D721Med (cell line): ENCODE measurements at places on chromosomes 16 and 17.

DNA sequence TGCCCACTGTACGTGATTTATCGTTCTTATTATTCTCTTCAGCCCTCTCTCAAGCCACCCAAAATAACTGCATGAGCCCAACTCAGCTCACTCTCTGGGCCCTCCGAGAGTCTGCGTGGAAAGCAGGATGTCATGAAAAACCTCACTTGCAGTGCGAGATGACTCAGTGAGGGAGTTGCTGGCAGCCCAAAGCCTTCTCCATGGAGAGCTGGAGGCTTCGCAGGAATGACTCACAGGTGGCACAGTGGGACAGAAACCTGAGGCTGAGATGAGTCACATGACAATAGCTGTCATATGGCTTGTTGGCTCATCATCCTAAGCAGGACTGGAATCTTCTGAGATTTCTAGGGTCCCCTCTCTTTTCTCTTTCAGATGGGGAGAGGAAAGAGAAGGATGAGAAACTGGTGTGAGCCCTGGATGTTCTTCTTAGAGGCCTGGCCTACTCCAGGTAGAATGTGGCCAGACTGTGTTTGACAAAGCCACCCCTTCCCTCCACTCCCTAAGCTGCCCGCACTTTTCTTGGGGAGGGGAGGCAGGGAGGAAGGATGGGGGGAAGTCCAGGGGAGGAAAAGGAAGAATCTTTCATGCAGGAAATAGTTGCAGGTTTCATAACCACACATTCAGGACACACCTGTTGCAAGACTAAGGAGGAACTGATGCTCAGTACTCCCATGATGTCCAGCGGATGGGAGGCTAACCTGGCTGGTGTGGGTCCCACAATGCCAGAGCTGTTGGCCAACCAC lies 160.6 kb upstream of the RPL38 start:
- DNase-seq = no peak

- no peak for DNase-seq
Observed at GRCh38 chr17:66673668-66674276, 161.1 kb upstream of the CACNG5 start.

- DNase-seq = no peak
Observed at GRCh38 chr16:66435896-66436295, 8.8 kb downstream of the BEAN1 start.

- DNase-seq = no peak
Observed at GRCh38 chr16:21989751-21990150, 11.2 kb downstream of the PDZD9 start.

DNA sequence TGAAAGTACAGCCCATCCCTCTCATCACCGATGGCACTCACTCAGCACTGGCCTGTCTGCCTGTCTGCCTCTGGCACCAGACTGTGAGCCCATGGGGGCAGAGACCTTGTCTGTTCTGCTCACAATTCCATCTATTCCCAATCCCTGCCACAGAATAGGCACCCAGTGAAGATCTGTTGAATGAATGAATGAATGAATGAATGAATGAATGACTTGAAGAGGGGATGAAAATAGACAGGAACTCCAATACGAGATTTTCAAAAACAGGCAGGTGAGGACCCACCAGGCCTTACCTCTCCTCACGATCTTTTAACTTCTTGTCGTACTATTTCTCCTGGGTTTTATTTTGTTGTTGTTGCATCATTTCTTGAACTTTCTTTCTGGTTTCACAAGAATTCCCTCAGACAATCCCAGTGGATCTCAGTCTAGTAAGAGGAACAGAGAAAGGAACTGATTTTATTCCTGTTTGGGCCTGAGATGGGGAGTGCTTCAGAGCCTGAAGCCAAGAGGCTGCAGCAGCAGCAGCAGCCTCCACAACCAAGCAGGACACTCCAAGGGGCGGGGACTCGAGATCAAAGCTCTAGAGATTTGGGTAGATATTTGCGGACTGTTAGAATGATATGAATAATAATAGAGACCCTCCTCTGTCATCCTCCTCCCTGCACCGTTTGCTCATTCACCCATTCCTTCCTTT lies 17.7 kb downstream of the KRT9 start:
- DNase-seq = no peak

GRCh38 chr17:39562976-39563375 lies 44.7 kb downstream of the NEUROD2 start:
- DNase-seq = no peak

- no peak for DNase-seq
Observed at GRCh38 chr16:52976539-52977167, 76.0 kb downstream of the CHD9NB start.

DNA sequence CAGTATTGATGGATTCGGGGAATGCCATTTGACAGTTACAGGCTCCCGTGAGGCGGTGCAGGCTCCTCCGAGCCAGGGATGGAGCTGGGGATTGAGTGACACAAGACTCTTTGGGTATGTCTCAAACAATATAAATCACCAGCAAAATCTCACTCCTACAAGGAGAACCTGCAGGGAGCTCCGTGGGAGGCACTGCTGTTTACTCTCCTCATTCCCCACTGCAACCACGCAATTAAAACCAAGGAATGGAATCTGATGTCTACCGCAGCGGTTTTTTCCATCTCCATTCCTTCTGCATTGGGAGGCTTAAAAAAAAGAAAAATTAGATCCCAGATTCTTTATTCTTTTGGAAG lies 157.9 kb downstream of the WWOX start:
- DNase-seq = no peak

- no peak for DNase-seq
Observed at GRCh38 chr17:20114466-20114865, 105.3 kb downstream of the SPECC1 start.

GRCh38 chr17:27578718-27579085 lies 52.3 kb upstream of the LGALS9 start:
- DNase-seq = no peak

DNA sequence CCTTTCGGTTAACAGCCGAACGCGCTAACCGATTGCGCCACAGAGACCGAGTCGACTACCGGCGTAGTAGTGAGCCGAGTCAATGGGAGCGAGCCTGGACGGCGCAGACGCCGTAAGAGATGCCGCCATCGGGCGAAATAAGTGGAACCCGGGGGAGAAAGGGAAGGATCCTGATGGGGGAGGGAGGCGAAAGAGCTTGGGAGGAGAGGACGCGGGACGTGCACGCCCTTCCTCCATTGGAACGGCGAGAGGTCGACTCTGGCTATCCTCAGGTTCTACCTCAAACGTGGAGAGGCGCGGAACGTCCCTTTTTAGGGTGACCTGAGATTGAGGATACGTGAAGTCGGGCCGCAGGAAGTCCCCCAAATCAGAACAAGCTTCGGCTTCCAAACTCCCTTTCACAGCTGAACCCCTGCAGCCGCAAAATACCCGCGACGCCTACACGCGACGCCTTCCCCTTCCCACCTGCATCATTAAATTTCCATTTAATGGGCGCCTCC lies 683 bp upstream of the PSMB3 start:
- no peak for DNase-seq

DNA sequence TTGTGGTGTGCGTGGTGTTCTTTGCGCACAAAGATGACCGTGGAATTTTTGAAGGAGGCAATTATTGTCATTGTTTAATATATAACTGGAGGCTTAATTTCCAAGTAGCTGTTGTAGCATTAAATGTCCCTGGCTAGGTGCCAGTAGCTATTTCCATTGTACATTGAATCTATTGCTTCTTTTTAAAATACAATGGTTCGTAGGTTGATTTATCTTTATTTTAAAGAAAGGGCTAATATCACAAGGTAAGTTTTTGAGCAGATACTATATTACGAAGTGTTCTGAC lies 127.1 kb downstream of the RPTOR start:
- no peak for DNase-seq

GRCh38 chr17:63701868-63702720 lies 2.2 kb upstream of the LIMD2 start:
- DNase-seq = no peak

DNA sequence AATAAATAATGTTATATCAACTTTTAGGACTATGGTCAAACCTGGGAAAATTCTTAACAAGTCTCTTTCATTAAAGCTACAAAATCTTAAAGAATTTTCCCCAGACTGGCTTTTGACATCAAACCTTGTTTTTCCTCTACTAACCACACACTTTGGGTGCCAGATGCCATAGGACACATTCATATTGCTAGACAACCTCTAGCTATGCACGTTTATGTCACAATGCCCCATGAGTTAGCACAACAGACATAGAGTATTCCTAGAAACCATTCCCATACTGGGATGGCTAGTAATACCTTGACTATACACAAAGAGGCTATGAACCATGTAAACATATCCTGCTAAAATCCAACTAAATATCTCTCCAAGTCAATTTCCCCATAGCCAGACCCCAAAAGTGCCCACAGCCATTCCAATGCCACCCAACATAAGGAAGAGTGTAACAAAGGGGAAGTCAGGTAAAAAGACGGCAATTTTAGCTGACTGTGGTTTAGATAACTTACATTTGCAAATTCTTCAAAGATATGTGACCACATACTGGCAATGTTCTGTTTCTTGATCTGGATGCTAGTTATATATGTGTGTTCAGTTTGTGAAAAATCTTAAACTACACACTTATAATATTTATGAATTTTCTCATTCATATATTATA lies 23.4 kb downstream of the SMURF2 start:
- no peak for DNase-seq

- no peak for DNase-seq
Observed at GRCh38 chr16:66695935-66696668, 441 bp downstream of the CMTM4 start.

DNA sequence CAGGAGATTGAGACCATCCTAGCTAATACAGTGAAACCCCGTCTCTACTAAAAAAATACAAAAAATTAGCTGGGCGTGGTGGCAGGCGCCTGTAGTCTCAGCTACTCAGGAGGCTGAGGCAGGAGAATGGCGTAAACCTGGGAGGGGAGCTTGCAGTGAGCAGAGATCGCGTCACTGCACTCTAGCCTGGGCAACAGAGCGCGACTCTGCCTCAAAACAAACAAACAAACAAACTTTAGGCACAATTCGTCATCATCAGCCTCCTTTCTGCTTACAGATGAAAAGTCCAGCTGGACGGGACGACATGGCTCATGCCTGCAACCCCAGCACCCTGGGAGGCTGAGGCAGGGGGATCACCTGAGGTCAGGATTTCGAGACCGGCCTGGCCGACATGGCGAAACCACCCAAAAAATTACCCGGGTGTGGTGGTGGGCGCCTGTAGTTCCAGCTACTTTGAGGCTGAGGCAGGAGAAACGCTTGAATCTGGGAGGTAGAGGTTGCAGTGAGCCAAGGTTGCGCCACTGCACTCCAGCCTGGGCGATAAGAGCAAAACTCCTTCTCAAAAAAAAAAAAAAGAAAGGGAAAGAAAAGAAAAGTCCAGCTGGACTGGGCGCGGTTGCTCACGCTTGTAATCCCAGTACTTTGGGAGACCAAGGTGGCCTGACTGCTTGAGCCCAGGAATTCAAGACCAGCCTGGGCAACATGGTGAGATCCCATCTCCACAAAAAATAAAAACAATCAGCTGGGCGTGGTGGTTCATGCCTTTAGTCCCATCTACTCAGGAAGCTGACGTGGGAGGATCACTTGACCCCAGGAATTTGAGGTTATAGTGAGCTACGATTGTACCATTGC lies 1.5 kb upstream of the SPIRE2 start:
- DNase-seq = no peak

- DNase-seq = no peak
Observed at GRCh38 chr17:82623707-82624106, 24.5 kb downstream of the WDR45B start.

DNA sequence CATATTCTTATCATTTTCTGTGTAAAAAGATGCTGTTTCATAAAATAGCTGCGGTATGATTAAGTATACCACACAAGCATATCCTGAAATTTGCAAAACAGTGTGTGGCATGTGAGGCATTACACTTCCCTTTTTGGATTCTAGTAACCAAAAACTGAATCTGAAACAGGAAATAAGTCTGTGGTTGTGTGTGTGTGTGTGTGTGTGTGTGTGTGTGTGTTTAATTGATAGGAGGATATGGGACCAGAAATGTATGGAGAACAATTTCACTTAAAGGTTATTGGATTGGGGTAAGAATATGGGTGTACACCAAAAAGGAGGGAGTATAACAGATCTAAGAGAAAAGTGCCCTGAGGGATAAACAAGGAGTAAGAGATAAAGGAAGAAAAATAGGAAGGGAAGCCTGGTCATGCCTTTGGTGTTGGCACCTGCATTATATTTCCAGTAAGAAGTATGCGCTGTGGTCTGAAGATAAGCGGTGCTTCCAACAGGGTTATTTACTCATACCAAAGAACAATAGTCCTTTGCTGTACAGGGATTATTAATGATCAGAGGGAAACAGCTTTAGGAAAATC lies 4.0 kb downstream of the LYRM1 start:
- DNase-seq = no peak

- DNase-seq = no peak
Observed at GRCh38 chr16:79422064-79422463, 178.5 kb downstream of the MAF start.

GRCh38 chr17:28926366-28926765 lies 23.5 kb upstream of the DHRS13 start:
- no peak for DNase-seq
